CD4-positive, alpha-beta T cell (primary cell): ENCODE measurements at places on chromosomes 6 and 20. TPM values are rescaled to one million over a fixed set of nuclear protein-coding genes. Genes with fewer than 3 reads are reported as not detected.

Gene EDEM2
- 12.2 TPM for total RNA-seq

Gene BPI
- 0.14 TPM for total RNA-seq

Gene TAGAP
- 261 TPM for total RNA-seq

Gene RSPH9
- not detected for total RNA-seq

Gene PPP1R16B
- 87.6 TPM for total RNA-seq

Gene EPB41L1
- 0.19 TPM for total RNA-seq

- H3K27ac ChIP-seq, result no peak overlapping the region
- DNase-seq, result no peak
- no peak overlapping the region for H3K4me3 ChIP-seq
- H3K27me3 ChIP-seq, result no peaks in the 10 kb centered on the region
- no peaks in the 10 kb centered on the region for H3K4me1 ChIP-seq
Observed at GRCh38 chr6:85124472-85125354, 325.2 kb upstream of the NT5E start.

DNA sequence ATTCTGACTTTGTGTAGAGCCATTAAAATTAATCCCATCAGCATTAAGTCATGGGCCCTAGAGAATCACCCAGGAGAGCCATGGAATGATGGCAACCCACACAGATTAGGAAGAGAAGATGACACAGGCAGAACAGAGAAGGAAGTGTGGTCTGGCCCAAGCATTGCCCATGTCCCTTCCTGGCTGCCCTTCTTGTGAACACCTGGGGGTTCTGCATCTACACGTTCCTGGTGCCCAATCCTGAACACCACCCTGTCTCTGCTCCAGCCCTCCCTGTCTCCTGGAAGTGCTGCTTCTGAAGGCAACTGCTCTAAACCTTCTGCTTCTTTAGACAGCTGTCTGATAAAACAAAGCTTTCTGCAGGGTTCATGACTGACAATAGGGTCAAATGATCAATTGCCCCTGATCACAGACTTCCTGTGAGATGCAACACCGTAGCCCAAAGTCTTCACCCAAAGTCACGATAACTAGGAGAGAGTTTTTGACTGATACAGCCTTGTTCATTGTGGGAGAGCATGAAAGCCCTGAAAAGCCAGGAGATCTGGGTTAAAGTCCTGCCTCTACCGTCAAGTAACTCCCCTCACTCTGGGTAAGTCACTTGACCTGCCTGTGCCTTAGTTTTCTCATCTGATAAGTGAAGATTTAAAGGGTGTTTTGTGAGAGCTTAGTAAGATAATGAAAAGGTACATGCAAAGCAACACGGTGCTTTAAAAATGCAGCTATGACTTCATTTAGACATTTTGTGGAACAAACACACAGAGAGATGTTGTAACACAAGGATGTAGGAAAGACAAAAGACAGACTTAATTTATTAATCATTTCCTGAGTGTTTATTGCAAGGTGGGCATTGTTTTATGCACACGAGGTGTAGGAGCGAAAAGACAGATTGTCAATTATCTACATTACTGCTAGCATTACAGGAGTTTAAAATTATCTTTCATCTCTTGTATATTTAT, 291.2 kb upstream of the STXBP5 start:
- H3K4me3 ChIP-seq, result no peak overlapping the region
- H3K27ac ChIP-seq, result no peak overlapping the region
- H3K36me3 ChIP-seq, result no peaks in the 10 kb centered on the region
- no peaks in the 10 kb centered on the region for H3K27me3 ChIP-seq
- no peak for DNase-seq
- H3K4me1 ChIP-seq, result no peaks in the 10 kb centered on the region

- no peak overlapping the region for H3K27ac ChIP-seq
- no peaks in the 10 kb centered on the region for H3K4me1 ChIP-seq
- no peak overlapping the region for H3K4me3 ChIP-seq
- H3K27me3 ChIP-seq, result no peaks in the 10 kb centered on the region
- DNase-seq, result no peak
Observed at GRCh38 chr6:98292810-98293209, 541.6 kb upstream of the POU3F2 start.

GRCh38 chr6:54307439-54307910, 766 bp upstream of the TINAG start:
- no peak overlapping the region for H3K4me3 ChIP-seq
- no peaks in the 10 kb centered on the region for H3K27me3 ChIP-seq
- H3K4me1 ChIP-seq, result no peaks in the 10 kb centered on the region
- no peak for DNase-seq
- no peak overlapping the region for H3K27ac ChIP-seq

DNA sequence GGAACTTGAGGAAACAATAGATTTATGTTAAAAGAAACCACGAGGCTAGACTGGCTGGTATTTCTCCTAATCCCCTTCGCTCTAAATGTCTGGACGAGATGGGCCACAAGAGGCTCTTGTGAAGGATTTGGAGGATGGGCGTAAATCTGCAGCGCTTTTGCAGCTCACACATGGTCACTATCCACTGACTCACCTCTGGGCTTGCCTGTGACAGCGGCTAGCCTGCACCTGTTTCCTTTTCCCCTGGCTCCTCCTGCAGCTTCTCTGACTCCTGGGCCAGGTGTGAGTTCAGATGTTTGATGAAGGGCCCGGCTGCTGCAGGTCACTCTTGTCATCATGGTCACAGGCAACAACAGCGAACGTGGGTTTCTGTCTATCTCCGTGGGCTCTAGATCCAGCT, 629.4 kb downstream of the CBLN4 start:
- DNase-seq, result no peak
- H3K27ac ChIP-seq, result no peak overlapping the region
- H3K27me3 ChIP-seq, result no peaks in the 10 kb centered on the region
- H3K36me3 ChIP-seq, result no peaks in the 10 kb centered on the region
- H3K4me1 ChIP-seq, result no peaks in the 10 kb centered on the region

DNA sequence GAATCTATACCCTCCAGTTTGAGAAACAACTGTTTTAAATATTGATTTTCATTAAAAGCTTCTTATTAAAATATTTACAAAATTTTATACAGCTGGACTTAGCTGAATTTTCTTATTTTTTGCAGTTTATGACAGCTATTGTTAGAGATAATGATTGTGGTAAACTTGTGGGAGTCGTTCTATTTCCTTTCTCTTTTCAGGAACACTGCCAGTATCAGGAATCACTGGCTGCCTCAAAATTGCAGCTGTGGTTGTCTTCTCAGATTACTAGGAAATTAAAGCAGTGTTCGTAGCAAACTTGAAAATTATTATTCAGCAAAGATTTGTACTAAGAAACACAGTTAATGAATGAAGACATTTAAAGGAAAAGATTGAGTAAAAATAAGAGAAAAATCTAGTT, 311.0 kb downstream of the CENPW start:
- H3K4me3 ChIP-seq, result no peak overlapping the region
- no peak for DNase-seq
- H3K36me3 ChIP-seq, result no peaks in the 10 kb centered on the region
- H3K4me1 ChIP-seq, result no peaks in the 10 kb centered on the region
- no peak overlapping the region for H3K27ac ChIP-seq

GRCh38 chr20:39190666-39191570, 228.8 kb downstream of the DHX35 start:
- no peak overlapping the region for H3K27ac ChIP-seq
- H3K4me3 ChIP-seq, result no peak overlapping the region
- no peaks in the 10 kb centered on the region for H3K27me3 ChIP-seq

GRCh38 chr6:92715991-92716390, 703.4 kb downstream of the EPHA7 start:
- no peak for DNase-seq
- no peaks in the 10 kb centered on the region for H3K36me3 ChIP-seq
- H3K27ac ChIP-seq, result no peak overlapping the region
- no peaks in the 10 kb centered on the region for H3K27me3 ChIP-seq
- no peak overlapping the region for H3K4me3 ChIP-seq

- no peaks in the 10 kb centered on the region for H3K36me3 ChIP-seq
- no peak for DNase-seq
- peaks cover 9% of the 10 kb centered on the region for H3K4me1 ChIP-seq
- H3K4me3 ChIP-seq, result no peak overlapping the region
- no peak overlapping the region for H3K27ac ChIP-seq
- peaks cover 57% of the 10 kb centered on the region for H3K27me3 ChIP-seq
Observed at GRCh38 chr6:11042025-11042749, 1.9 kb downstream of the ELOVL2 start.
